ENCODE measurements at places on chromosomes 3 and 15.

- no peak for DNase-seq
These were observed 217.8 kb downstream of the SHQ1 start for GRCh38 chr3:72630327-72630968.

- DNase-seq = peak; percentile 73
These were observed 137.9 kb upstream of the LIPC start for GRCh38 chr15:58293622-58294550.

- DNase-seq = no peak
These were observed 146.9 kb upstream of the GADL1 start for GRCh38 chr3:31041161-31041978.

DNA sequence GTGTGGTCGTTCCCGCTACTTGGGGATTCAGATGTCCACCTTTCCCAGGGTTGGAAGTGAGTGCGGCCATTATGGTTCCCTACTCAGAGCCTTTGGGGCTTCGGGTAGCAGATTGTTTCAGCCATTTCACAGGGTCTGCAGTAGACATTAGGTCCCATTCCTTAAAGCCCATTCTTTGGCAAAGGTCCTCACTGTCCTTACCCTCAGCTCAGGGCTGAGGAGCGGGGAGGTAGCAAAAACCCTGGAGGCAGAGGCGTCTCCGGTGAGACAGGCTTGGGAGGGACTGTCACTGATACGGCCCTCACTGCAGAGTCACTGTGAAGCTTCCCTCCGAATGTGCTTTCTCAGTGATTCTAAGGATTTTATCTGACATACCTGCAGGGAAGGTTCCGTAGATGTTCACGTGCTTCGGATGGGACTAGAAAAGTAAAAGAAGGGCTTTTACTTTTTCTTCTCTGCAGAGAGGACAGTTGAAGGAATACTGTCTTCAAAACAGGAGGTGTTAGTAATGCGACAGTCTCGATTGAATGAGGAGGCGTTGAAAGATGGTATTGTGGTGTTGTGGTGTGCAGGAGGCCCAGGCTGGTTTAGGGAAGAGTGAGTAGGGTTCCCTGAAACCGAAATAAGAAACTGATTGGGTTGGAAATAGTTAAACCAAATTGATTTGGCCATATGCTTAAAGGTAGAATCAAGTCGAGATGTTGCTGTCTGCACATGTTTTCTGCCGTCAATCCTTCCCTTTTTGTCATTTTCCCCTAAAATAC lies 630 bp downstream of the ATP6V1A start:
- no peak for DNase-seq

DNA sequence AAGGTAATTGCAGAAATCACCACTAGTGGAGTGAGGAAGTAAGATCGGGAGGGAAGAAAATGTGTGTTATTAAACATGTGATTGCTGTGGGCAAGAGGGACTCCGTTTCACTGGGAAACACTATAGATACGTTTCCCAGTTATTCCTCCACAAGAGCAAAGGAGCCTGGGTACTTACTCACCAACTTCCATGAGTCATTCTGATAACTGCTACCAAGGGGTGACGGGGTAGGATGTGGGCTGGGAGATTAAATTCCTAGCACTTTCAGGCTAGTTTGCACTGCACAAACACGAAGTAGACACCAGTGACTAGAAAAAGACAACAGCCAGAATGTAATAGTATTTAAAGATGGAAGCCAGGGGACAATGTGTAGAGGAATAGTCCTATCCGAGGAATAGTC lies 812.9 kb upstream of the CFAP20DC start:
- DNase-seq = no peak

DNA sequence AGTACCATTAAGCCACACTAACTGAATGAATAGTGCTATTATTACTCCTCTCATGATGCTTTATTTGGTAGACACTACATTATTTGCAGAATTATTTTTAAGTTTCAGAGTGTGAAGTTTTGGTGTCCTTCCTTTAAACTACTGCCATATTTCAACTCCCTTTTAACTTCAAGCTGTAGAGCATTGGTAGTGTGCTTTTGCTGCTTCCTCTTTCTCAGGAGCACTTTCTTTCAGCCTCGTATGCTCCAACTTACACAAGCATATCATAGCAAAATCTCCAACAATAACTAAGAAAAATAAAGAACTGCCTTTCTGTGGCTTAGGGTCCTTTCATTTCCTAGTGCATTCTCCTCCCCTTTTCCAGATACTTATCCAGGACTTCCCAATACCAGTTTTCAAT lies 476.4 kb upstream of the AGTR1 start:
- no peak for DNase-seq

DNA sequence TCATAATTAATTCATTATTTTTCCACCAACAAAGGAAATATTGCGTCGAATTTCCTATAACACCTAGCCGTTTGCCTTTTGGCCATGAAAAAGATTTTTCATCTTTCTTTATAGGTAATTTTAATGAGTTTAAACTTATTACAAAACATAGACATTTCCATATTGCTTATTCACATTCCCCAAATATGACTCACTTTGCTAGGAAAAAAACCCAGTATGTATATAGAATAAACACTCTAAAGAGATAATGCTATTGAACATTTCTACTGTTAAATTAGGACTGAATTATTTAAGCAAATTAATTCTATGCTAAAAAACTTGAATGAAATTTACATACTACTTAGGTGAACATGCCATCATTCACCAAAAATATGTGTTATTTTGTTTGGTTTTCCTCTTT lies 16.2 kb downstream of the ZPLD1 start:
- no peak for DNase-seq

GRCh38 chr3:141462176-141462859 lies 24.5 kb upstream of the RASA2 start:
- DNase-seq = peak; percentile 13

DNA sequence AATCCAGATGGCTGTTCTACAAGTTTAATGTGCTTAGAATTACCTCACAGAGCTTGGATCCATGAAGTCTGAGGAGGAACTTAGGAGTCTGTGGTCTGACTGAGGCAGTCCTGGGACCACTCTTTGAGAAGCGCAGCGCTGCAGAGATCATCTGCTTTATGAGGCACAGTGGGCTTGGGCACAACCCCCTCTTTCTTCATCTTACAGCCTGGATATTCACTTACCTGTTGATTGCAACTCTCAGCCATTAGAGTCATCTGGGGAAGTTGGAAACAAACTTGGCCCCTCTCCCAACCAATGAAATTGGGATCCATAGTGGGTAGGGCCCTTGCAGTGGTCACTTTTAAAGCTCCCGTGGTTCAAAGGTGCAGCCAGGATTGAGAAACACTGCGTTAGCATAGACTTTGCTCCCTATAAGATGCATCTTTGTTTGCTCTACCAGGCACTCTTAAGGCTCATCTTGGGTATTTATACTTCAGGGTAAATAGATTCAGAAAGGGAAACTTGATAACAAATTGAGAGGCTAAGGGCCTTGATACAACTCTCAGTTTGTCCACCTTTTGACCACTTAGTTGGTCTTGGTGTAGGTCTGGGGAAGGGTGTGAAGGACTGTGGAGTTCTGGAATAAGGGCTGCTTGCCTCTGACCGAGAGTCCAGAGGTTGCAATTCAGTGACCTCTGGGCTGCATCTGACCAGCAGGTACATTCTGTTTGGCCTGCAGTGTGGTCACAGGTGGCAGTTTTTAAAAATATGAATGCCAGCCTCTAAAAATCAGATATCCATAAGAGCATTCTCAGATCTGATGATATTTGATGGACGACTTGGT lies 22.8 kb downstream of the FEM1B start:
- no peak for DNase-seq

Measured in NCI-H748 treated with DMSO at 0.1 percent for 48 hours (cell line).